ENCODE measurements at places on chromosomes 2 and 18. TPM values are rescaled to one million over a fixed set of nuclear protein-coding genes. Genes with fewer than 3 reads are reported as not detected.

The CREG2 gene
- polyA plus RNA-seq: 0.48 TPM

The GALR1 gene
- not detected for polyA plus RNA-seq

The REEP1 gene
- polyA plus RNA-seq: 0.24 TPM

The SCYGR3 gene
- polyA plus RNA-seq: not detected

The SMPD4 gene
- 102 TPM for polyA plus RNA-seq
